C1 segment of cervical spinal cord (tissue), 14 donors: ENCODE measurements at places on chromosomes 13 and 19.

DNA sequence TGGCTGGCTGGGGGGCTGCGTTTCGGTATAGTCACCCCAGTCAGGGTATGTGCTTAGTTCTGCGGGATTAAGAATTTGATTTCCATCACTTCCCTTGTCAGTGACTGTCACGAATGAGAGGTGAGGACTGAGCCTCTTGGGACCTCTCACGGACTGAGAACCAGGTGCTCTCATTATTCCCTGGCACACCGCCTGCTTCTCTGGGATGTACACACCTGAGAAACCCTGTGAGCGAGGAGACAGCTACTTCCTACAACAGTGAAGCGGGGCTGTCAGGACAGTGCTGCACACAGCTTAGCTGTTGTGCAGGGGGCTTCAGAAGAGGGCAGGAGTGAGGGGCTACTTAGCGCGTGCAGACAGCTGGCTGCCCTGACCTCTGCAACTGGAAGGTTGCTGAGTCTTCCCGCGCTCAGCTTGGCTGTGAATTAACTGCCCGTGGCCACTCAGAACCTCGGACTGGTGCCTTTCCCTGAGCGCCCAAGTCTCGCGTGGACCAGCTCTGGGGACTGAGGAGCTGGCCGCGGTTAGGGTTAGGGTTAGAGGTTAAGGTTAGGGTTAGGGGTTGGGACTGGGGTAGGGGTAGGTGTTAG, 65.3 kb upstream of the MCF2L start:
- no peak for DNase-seq

DNA sequence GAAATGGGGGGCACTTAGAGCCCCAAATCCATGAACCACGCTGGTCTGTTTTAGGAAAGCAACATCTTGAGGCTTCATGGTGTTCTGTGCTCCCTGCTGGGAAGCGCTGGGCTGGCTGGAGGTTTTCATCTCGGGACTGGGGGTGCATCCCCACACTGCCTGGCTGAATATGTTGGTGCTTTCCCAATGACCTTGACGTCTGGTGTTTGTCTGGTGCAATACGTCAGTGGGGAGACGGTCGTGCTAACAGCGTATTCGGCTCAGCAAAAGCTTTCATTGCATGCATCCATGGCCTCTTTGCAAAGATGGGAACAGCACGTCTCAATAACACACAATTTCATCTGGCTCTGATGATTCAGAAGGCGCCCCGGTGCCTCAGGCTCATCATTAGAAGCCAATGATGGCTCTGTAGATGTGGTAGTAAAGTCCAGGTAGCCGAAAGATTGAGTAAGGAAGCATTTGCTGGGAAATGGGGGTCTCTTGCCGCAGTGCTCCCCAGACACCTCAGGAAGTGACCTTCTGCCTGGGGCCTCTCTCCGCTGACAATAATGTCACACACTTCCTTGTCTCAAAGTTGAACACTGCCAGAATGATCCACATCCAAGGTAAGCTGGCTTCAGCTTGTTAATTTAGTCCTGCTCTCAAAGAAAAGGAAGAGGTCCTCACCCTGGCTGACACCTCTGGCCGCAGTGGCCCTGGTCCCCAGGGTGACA, 97.7 kb downstream of the ING1 start:
- no peak for DNase-seq

- no peak for DNase-seq
Measured at GRCh38 chr13:41231025-41231677, 32.2 kb downstream of the MTRF1 start.

GRCh38 chr13:100129605-100130004, 40.7 kb downstream of the PCCA start:
- DNase-seq, result no peak

- no peak for DNase-seq
Measured at GRCh38 chr19:16569609-16570320, 2.5 kb downstream of the SLC35E1 start.

GRCh38 chr13:99909836-99910619, 61.5 kb downstream of the ZIC5 start:
- no peak for DNase-seq

DNA sequence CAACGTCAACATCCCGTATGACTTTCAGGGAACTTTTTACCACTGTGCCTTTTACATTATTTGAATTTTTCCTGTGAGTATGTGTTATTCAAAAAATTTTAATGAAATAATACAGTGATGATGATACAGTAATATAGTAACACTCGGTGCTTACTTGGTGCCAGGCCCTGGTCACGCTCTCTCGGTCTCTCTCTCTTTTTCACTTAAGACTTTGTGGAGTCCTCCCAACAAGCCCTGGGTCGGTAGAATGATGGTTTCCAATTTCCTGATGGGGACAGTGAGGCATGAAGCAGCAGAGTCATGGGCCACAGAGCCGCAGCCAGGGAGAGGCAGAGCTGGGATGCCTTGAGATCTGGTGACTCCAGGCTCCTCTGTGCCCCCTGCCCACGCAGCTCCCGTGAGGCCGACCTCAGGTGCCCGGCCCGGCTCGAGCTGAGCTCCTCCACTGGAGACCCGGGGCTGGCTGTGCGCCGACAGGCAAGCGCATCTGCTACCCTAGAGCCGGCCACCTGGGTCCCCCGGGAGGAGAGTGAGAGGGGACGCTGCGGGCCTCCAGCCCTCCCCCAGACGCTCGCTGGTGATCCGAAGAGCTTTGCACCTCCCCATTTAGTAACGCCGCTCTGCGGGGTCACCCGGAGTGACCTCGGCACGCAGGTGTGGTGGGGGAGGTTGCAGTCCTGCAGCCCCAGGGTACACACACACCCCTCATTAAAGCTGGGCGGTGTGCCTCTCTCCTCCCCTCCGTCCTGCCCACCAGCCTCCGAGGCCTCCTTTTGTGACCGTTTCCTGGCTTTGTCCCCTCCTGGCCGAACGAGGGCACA, 4.4 kb upstream of the SBK3 start:
- no peak for DNase-seq

- DNase-seq, result no peak
Measured at GRCh38 chr19:19568802-19569756, 31.0 kb downstream of the CILP2 start.

DNA sequence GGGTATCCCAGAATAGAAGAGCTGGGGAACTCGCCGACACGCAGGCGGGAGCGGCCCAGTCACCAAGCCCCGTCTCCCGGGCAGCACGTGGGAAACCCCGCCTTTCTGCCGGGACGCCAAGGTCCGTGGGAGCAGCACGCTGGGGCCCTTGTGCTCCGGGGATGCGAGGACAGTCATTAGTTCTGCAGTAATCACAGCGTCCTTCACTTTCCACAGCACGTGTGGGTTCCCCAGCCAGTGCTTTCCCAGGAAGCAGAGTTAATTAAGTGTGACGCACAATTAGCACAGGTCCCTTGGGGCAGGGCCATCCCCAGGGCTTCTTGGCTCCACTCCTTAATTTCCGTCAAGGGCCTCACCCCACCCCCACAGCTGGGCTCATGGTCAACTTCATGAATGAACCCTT, 64.3 kb upstream of the C13orf46 start:
- no peak for DNase-seq

- DNase-seq, result no peak
Measured at GRCh38 chr19:32359581-32359980, 14.2 kb downstream of the ZNF507 start.

DNA sequence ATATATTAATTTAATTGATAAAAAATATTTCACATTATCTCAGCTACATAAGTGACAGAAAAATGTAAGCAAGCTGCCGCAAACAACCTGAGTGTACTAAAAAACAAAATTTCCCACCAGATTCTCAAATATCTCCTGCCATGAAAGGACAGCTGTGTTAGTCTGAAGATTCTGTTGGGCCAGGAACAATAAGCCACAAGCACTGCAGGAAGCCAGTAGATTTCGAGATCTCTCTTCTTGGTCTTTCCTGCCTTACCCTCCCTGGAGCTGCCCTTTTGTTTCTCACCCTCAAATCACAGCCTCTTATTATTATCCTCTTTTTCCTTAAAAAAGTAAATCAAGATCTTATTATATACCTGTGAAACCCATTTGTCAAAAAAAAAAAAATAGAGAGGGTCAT, 165.6 kb downstream of the EFNB2 start:
- no peak for DNase-seq

DNA sequence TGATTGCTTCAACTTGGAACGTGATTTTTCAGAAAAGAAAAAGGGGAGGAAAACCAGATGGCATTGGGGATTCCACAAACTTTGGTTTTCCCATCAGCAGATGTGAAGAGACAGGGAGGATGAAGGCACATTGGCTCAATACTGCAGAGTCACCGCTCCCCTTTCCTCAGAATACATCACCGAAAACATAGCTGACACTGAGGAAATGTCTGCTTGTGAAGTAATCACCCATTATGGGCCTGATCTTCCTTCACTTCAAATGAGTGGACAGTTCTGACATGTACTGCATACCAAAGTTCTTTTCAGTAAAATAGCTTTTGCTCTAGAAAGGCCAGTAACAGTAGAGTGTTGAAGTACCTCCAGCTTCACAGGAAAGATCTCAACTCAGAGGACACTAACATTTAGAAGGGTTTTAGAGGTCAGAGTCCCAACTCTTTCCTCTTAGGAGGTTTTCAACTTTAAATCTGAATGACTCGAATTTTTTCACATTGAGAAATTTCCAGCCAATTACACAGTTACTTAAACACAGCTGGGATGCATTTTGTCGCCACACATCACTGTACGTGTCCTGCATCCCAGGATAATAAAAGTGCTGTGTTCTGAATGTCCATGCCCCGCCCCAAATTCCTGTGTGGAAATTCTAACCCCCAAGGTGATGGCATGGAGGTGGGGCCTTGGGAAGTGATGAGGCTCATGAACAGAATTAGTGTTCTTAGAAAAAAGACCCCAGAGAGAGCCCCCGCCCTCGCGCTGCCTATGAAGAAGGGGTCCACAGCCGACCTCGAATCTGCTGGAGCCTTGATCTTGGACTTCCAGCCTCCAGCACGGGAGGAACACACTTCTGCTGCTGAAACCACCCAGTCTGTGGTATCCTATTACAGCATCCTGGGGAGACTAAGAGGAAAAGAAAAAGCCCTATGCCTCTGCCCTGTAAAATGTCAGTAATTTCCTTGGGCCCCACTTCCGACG, 77.7 kb downstream of the COL4A1 start:
- DNase-seq, result no peak

GRCh38 chr19:30420881-30421280, 48.7 kb downstream of the ZNF536 start:
- no peak for DNase-seq

- DNase-seq, result no peak
Measured at GRCh38 chr13:114152831-114153371, 20.5 kb upstream of the RASA3 start.

- no peak for DNase-seq
Measured at GRCh38 chr19:7355151-7355820, 6.5 kb downstream of the ARHGEF18 start.

- DNase-seq, result no peak
Measured at GRCh38 chr13:97238432-97238831, 16.3 kb downstream of the MBNL2 start.
